Naive thymus-derived CD8-positive, alpha-beta T cell (primary cell): ENCODE measurements at places on chromosomes 16 and 17. TPM values are rescaled to one million over a fixed set of nuclear protein-coding genes. Genes with fewer than 3 reads are reported as not detected.

DNA sequence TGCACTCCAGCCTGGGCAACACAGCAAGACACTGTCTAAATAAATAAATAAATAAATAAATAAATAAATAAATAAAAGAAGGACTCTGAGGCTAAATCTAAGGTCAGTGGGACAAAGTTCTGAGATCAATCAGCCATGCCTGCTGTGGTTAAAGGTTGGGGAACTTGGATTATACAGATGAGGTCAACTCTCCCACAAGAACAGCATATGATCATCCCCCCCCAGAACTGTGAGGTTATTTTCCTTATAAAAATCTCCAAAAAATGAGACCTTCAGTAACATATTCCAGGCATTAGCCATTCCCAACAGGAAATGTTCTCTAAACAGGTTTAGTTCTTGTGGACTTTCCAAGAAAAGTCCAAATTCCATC, 90.3 kb downstream of the C16orf95 start:
- no peak overlapping the region for H3K4me3 ChIP-seq
- H3K36me3 ChIP-seq = no peaks in the 10 kb centered on the region
- DNase-seq = no peak
- peaks cover 4% of the 10 kb centered on the region for H3K27me3 ChIP-seq
- no peak overlapping the region for H3K27ac ChIP-seq

Gene RHBDL3
- total RNA-seq = not detected

Gene SHBG
- not detected for total RNA-seq

DNA sequence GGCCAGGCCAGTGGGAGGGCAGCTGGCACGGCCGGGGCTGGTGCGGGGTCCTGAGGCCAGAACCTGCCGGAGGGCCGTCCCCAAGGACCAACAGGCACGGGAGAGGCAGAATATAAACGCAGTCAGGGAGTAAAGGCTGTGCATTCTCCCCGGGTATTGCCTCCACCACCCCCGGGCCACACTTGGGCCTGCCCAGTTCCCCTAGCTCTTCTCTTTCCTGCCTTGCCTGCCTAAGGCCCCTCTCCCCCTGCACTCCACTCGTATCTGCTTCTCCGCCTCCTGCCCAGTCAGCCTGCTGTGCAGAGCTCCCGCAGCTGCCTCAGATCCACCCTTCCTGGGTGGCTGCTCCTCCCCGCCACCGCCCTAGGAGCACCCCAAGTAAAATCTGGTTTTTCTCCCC, 5.0 kb upstream of the RPH3AL start:
- H3K4me1 ChIP-seq = no peaks in the 10 kb centered on the region
- no peaks in the 10 kb centered on the region for H3K36me3 ChIP-seq
- DNase-seq = no peak
- H3K27me3 ChIP-seq = no peaks in the 10 kb centered on the region
- H3K27ac ChIP-seq = no peak overlapping the region
- no peak overlapping the region for H3K4me3 ChIP-seq

Gene CLEC3A
- total RNA-seq = not detected

Gene MGAT5B
- 2.0 TPM for total RNA-seq

- no peaks in the 10 kb centered on the region for H3K27me3 ChIP-seq
- no peak overlapping the region for H3K27ac ChIP-seq
- no peaks in the 10 kb centered on the region for H3K4me1 ChIP-seq
- peaks cover 14% of the 10 kb centered on the region for H3K36me3 ChIP-seq
- DNase-seq = no peak
Observed at GRCh38 chr16:72677662-72678447, 370.1 kb downstream of the ZFHX3 start.

DNA sequence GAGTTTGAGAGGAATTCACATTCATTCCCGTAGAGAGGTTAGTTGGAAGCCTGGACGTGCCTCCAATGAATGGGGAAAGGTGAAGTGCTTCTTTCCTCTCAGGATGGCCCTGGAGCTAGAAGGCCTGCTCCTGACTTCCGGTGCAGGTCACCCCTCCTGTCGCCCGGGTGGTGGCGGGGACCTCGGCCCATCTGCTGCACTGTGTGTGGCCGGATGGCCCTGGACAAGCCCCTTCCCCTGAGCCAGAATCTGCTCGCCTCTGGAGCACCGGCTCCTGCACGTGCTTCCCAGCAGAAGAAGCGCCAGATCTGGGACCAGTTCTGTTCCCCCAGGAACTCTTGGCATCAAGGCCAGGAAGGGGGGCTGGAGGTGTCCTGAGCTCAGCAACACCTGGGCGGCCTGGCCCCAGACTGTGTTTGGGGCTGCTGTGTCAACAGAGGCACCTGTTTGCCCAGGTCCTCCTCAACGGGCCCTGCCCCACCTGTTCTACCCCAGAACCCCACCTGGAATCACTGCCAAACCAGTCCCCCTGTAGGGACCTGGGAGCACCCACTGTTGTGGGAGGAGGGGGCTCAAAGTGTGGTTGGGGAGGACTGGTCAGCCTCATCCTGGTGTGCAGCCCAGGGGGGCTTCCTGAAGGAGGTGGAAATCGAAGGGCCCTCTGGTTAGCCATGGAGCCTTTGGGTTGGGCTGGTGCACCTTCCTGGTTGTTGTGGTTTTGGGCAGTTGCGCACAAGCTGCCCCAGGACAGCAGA, 5.1 kb upstream of the PERCC1 start:
- no peak for DNase-seq
- H3K4me1 ChIP-seq = peaks cover 15% of the 10 kb centered on the region
- peak overlapping the region; percentile 68 for H3K27ac ChIP-seq
- H3K36me3 ChIP-seq = no peaks in the 10 kb centered on the region
- H3K27me3 ChIP-seq = no peaks in the 10 kb centered on the region
- H3K4me3 ChIP-seq = no peak overlapping the region

Gene EVPL
- total RNA-seq = 8.2 TPM

- H3K4me3 ChIP-seq = no peak overlapping the region
- peaks cover 9% of the 10 kb centered on the region for H3K36me3 ChIP-seq
- DNase-seq = no peak
- H3K27ac ChIP-seq = peak overlapping the region; percentile 72
- no peaks in the 10 kb centered on the region for H3K27me3 ChIP-seq
- H3K4me1 ChIP-seq = peaks cover 22% of the 10 kb centered on the region
Observed at GRCh38 chr17:73201215-73202069, 8.6 kb downstream of the COG1 start.
